ENCODE measurements at places on chromosomes 16 and 17.

DNA sequence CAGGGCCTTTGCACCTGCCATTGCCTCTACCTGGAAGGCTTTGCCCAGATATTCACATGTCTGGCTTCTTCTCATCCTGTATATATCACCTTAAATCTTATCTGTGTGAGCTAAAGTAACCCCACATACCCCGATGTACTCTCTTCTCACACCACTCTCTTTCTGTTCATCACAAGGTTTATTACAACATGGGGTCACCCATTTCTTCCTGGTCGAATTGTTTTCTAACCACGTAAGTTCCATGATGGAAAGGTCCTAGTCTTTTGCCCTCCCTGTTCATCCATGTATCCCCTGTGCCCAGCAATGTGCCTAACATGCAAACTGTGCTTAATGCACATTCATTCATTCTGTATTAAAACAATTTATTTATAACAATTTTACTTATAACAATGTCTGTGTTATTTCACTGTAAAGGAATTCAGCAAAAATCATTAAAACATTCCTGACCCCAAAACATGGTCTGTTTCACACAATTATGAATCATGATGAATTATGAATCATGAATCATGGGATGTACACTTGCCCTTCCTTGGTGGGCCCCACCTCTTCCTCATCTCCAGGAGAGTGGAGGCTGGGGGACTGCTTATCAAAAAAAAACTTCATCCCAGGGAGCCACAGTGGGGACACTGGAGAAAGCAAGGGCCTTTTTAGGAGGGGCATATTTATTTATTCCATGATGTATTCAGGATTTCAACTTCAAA, 336.4 kb downstream of the GRIN2A start:
- no peak for DNase-seq

DNA sequence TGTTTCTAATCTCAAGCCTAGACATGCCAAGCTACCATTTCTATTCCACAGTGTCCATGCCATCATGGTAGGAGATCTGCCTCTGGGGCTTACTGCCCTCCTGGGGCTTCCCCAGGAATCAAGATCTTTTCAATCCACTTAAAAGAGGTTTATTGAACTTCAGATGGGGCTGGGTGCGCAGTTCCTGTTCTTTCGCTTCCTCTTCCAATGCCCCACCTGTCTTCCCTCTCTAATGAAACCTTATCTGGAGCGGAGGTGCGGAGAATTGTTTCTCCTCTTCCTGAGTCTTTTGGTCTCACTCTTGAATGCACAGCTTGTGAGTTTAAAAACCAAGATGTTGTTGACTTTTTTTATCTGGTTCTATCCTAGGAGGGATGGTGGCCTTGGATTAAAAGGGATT, 30.4 kb upstream of the METTL16 start:
- no peak for DNase-seq

- no peak for DNase-seq
These were observed 8.4 kb upstream of the HSBP1 start for GRCh38 chr16:83799336-83799735.

GRCh38 chr17:69581061-69581961, 166.8 kb downstream of the MAP2K6 start:
- DNase-seq = no peak

- no peak for DNase-seq
These were observed 325.5 kb downstream of the C16orf95 start for GRCh38 chr16:86991679-86992078.

- DNase-seq = no peak
These were observed 4.1 kb downstream of the DECR2 start for GRCh38 chr16:405548-406506.

DNA sequence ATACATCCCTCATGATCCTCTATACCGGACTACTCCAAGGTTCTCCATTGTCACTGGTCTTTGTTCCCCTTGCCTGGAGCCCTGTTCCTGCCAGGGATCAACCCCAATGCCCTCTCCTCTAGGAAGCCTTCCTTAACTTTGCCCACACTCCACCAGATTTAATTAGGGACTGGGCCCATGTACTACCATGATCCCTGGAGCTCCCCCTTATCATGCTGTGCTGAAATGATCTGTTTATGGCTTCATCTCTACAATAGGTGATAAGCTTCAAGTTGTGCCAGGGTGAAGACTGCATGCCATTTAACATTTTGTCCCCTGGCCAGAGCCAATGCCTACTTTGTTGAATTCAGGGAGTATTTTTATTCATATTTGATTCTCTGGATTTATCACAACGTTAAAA, 17.9 kb upstream of the IRX5 start:
- no peak for DNase-seq

- DNase-seq = no peak
These were observed 36.0 kb downstream of the IL21R start for GRCh38 chr16:27437946-27438345.

GRCh38 chr17:30947796-30948195, 23.0 kb upstream of the RNF135 start:
- no peak for DNase-seq

DNA sequence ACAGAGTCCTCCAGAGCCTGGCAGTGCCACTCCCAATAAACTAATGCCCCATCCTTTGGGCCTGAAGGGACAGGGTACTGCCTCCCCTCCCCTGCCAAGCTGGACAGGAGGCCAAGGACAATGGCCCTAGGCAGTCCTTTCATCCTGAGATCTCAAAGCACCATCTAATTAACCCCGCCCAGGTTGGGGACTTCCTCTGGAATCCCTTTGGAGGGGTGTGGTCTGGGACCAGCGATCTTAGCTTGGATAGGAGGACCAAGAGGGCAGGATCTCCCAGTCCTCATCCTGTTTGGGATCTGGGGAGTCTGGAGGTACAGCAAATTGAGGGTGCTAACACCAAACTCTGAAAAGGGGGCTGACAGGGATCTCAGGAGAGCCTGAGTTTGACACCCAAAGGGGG, 18.2 kb upstream of the SP6 start:
- no peak for DNase-seq

GRCh38 chr16:49416001-49416675, 42.5 kb downstream of the C16orf78 start:
- no peak for DNase-seq

DNA sequence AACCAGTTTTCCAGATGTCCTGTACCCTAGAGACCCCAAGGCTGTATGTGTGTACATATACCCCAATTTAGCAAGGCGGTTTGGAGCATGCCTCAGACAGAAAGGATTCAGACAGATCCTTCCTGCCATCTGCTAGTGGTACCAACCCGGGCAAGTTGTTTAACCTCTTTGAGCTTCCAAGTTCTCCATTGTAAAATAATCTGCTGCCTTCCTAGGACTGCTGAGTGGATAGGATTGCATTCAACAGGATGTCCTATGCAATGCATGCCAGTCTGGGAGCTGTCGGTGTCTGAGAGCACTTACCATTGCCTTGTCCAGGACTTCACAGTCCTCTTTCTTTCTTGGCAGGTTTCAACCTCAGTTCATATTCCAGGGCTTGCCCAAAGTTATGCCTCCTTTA, 1.9 kb downstream of the CDH13 start:
- no peak for DNase-seq

- no peak for DNase-seq
These were observed 12.9 kb upstream of the TOB1 start for GRCh38 chr17:50879086-50879485.

DNA sequence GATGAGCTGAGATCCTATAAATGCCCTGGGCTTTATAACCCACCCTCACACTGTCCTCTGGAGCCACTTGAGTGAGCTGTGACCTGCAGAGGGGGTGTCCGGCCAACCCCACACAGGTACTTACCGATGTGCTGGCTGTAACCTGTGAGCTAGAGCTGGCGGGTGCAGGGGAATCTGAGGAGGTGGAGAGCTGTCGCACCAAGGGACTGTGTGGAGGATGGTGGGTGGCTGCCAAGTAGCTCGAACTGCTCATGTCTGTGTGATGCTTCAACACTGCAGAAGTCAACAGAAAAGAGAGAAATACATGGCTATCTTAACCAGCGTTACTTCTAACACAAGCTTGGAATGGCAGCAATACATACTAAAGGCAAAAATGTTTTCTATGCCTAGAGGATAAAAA, 39.4 kb downstream of the STH start:
- no peak for DNase-seq

- DNase-seq = no peak
These were observed 21.8 kb downstream of the YPEL2 start for GRCh38 chr17:59353106-59353854.

DNA sequence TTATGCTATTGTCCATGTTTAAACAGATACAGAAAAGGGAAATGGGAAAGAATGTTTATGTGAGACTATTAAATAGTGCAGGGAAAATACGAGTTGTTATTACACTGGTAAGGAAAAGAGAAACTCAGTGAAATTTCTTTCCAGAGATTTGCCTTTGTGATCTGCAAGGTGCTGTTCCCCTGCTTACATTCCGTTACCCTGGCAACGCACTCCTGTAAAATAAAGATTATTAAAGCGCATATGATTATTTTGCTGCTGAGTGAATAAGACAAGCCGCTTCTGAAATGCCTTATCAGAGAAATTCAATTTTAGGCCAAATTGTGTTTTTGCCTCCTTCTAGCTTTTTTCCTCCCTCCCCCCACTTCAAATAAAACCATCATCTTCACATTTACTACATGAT, 328.6 kb upstream of the PMFBP1 start:
- no peak for DNase-seq

DNA sequence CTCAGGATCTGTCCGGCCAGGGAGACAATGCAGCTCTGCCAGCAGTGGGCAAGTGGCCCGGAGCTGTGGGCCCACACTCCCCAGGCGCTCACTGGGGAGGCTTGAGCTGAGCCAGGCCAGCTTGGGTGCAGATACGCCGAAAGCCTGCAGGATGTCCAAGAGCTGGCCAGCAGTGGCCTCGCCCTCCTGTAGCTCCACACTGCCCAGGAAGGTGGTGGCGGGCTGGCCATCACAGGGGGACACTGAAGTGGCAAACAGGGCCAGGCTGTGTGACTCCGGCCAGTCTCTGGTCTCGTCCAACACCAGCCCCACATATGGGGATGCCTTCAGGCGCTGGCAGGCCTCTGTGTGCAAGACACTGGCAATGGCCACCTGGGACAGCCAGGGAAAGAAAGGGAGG, 9.6 kb downstream of the C17orf113 start:
- DNase-seq = no peak

DNA sequence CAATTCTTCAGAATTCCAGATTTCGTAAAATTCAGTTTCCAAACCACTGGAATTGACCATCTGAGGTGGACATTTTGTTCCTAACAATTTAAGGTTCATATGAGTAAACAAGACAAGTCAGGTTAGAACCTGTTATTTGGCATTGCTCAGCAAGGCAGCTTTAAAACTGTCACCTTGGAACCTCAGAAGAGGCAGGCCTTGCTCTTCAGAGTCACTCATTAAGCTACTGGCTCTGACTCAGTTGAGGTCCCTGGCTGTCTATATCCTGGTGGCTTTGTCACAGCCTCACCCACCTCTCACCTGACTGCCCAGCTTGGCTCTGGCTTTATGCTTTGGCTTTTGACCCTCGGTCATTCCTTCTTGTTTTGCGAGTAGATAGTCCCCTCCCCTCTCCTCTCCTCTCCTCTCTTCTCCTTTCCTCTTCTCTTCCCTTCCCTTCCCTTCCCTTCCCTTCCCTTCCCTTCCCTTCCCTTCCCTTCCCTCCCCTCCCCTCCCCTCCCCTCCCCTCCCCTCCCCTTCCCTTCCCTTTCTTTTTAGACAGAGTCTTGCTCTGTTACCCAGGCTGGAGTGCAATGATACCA, 238.4 kb downstream of the SHISA9 start:
- DNase-seq = no peak

DNA sequence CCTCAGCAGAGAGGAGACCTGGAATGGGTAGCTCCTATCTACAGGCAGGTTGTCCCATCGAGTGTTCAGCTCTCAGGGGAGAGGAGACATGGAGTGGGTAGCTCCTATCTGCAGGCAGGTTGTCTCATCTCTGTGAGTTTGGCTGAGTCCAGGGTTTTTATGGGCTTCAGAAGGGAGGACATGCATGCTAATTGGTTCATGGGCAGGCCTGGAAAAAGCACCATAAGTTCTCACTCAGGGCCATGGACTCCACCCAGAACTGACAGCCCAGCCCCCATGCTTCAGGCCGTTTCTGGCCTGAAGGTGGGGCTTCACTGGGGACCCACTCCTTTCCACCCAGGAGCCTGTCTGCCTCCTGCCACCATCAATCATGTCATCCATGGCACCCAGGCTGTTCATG, 84.0 kb downstream of the CYB561 start:
- DNase-seq = no peak

DNA sequence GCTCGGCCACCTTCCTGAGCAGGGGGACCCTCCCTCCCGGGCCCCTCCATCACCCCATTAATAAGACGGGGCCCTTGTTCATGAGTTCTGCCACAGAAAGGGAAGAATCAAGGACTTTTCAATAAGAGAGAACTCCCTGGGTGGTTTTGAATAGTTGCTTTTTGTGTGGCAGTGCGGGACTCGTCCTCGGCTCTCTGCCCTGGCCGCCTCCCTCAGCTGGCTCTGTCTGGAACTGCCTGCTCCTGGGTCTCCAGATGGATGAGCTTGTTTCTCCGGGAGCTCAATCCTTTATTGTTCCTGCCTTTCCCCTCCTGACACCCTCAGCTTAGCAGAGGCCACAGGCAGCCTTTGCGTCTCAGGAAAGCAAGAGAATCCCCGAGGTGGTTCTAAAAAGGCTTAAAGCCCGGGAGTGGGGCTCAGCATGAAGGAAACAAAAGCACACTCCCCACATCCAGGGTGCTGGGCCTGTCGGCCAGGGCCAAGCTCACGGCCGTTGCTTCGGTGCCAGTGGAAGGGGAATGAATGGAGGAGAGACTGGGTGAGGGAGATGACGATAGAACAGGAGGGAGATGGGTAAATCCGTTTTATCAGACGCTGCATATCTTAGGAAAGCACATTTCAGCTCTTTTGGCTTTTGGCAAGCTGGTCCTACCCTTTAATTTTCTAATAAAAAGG, 60.2 kb downstream of the RAI1 start:
- no peak for DNase-seq

GRCh38 chr17:17742133-17742621, 60.9 kb downstream of the RAI1 start:
- no peak for DNase-seq

DNA sequence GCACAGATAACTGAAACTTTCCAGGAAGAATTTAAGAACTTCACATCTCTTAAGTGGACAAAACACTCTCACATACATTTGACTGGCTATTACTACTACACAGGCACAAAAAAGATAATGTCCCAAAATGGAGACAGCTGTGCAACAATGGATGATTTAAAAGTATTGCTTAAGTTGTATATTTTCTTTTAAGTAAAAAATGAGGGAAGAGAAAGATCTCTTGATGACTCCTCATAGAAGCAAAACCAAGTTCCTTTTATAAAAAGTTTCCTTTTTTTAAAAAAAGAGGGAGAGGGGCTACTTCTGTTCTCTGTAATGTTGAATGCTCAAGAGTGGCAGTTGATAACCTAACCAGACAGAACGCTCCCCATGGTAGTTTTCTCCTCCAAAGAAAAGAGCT, 195.5 kb downstream of the ZFHX3 start:
- no peak for DNase-seq

Data from activated CD8-positive, alpha-beta memory T cell treated with anti-CD3 and anti-CD28 coated beads for 1 hour (primary cell).